Mammary microvascular endothelial cell (primary cell): ENCODE measurements at places on chromosomes 7 and 10. TPM values are rescaled to one million over a fixed set of nuclear protein-coding genes. Genes with fewer than 3 reads are reported as not detected.

EFCAB10 gene
- total RNA-seq = 0.44 TPM in 1 of 2 replicates, not detected in the other

OR6V1 gene
- not detected in 2 replicates for total RNA-seq

RAPGEF5 gene
- 44.0 and 56.5 TPM in 2 replicates for total RNA-seq

FBXL13 gene
- 0.87 and 1.7 TPM in 2 replicates for total RNA-seq

SHH gene
- total RNA-seq = 0.20 and 0.33 TPM in 2 replicates

PTF1A gene
- total RNA-seq = not detected in 2 replicates

PSD gene
- not detected in 2 replicates for total RNA-seq

SPAM1 gene
- total RNA-seq = not detected in 2 replicates

PAPOLB gene
- total RNA-seq = not detected in 2 replicates

ZNF316 gene
- total RNA-seq = 9.4 TPM in 2 replicates
